NCI-H1436 treated with DMSO at 0.1 percent for 48 hours (cell line): ENCODE measurements at places on chromosomes 4 and X.

GRCh38 chrX:118548841-118549240, 53.2 kb downstream of the DOCK11 start:
- DNase-seq: no peak

DNA sequence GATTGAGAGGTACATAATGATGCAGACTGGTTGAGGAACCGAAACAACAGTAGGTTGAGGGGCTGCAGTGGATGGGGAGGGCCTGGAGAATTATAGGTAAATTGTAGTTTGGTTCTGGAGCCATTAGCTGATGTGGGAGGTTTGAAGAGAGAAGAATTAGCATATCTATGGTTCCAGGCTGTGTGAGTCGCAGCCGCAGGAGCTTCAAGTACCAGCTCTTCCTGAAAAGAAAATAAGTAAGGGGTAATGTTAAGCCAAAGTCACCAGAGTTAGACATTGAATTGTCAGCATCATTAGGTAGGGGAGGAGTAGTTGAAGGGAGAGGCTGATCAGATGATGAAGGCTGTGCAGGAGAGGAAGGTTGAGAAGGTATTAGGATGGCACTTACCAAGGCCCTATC, 29.5 kb downstream of the PF4 start:
- DNase-seq: no peak

DNA sequence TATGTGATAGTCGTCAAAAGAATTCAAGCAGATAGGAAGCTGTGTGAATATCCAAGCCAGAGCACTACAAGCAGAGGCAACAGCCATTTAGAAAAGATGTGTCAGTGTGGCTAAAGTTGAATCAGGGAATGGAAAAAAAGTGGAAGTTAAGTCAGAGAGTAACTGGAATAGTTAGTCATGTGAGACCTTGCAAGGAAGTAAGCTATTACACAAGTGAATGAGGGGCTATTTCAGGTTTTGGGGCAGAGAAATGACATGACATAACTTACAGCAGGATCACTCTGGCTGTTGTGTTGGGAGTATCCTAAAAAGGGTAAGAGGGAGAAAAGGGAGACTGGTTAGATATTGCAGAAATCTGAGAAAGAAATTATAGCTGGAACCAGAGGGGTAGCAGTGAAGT, 236.6 kb upstream of the PCDH18 start:
- no peak for DNase-seq

DNA sequence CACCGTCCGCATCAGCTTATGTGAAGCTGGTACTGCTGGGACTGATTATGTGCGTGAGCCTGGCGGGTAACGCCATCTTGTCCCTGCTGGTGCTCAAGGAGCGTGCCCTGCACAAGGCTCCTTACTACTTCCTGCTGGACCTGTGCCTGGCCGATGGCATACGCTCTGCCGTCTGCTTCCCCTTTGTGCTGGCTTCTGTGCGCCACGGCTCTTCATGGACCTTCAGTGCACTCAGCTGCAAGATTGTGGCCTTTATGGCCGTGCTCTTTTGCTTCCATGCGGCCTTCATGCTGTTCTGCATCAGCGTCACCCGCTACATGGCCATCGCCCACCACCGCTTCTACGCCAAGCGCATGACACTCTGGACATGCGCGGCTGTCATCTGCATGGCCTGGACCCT, 5.5 kb upstream of the TSPYL2 start:
- DNase-seq: no peak
